HCT116 (cell line): ENCODE measurements at places on chromosomes 11 and 22. TPM values are rescaled to one million over a fixed set of nuclear protein-coding genes. Genes with fewer than 3 reads are reported as not detected.

CDC42EP1 gene
- 160 TPM for total RNA-seq

RFPL3 gene
- not detected for total RNA-seq

CARD10 gene
- 32.0 TPM for total RNA-seq

DDI1 gene
- total RNA-seq, result not detected

C11orf16 gene
- not detected for total RNA-seq

RFPL1 gene
- total RNA-seq, result not detected

BACE1-AS gene
- total RNA-seq, result 10.2 TPM

ALG9 gene
- 23.7 TPM for total RNA-seq

MYBPC3 gene
- 0.25 TPM for total RNA-seq

MRE11 gene
- total RNA-seq, result 20.6 TPM

OR6T1 gene
- not detected for total RNA-seq

QSER1 gene
- total RNA-seq, result 48.0 TPM

- peaks cover 11% of the 10 kb centered on the region; the same call in 1 of the 2 replicates for H3K4me1 ChIP-seq
- DNase-seq, result no peak
- H3K27me3 ChIP-seq, result no peaks in the 10 kb centered on the region
- no peak overlapping the region for H3K4me3 ChIP-seq
- H3K36me3 ChIP-seq, result no peaks in the 10 kb centered on the region
- H3K27ac ChIP-seq, result no peak overlapping the region
These were observed 25.0 kb downstream of the YAP1 start for GRCh38 chr11:102135256-102135655.

GRCh38 chr11:76252631-76253070 lies 46.3 kb upstream of the WNT11 start:
- H3K27me3 ChIP-seq, result no peaks in the 10 kb centered on the region
- no peak overlapping the region for H3K4me3 ChIP-seq
- DNase-seq, result no peak

DNA sequence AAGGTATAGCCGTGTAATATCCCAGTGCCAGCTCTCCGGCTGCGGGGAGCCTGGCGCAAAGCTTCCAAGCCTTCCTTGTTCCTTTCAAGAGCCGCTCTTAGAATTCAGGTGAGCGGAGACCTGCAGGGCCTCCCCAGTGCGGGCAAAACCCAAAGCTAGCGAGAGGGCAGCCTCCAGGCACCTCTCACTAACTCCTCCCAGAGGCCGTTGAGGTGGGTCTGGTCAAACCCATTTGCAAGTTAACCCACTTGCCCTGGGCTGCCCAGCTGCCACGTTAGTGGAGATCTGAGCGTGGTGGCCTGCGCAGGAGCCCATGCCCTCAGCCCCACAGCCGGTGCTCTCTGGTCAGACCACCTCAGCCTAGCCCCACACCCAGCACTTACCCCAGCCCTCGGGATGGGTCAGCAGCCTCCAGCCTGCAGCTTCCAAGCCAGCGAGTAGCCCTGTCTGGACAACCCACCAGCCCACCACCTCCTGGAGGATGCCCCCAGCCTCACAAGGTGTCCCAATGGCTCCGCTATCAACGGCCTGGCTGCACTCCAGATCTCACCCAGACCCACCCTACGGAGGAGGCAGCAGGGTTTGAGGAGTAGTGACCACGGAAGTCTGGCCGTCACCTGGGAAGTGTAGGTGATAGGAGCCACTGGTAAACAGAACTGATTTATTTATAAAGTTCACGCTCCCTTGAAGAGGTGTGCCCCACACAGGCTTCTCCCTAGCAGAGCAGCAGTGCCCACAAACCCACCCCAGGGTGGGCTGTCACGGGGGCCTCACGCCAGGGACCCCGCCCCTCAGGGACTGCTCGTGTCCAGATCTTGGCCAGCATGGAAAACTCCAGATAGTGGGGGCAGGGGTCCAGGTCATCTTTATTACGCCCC lies 2.3 kb downstream of the ASCL2 start:
- no peaks in the 10 kb centered on the region; the same call in 1 of the 2 replicates for H3K4me1 ChIP-seq
- H3K27ac ChIP-seq, result no peak overlapping the region; the same call in 1 of the 2 replicates
- no peaks in the 10 kb centered on the region for H3K27me3 ChIP-seq
- DNase-seq, result no peak

DNA sequence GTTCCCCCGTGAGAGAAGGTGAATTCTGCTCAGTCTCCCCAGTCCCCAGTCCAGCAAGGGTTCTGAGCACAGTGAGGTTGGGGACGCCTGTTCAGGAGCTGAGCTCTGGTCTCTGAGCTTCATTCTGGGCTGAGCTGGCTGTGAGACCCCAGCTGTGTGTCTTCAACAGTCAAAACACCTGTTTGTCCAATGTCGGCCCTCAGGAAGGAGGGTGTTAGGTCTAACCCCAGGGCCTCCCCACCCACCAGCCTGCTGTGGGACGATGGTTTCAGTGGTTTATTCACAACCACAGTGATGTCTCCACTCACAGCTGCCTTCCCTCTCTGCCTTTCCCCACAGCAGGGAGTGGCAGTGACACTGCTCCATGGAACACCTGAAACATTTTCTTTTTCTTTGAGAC lies 1282.9 kb downstream of the TBC1D22A start:
- H3K4me3 ChIP-seq, result no peak overlapping the region
- H3K27ac ChIP-seq, result no peak overlapping the region
- DNase-seq, result no peak
- no peaks in the 10 kb centered on the region for H3K36me3 ChIP-seq
- no peaks in the 10 kb centered on the region for H3K4me1 ChIP-seq
- H3K27me3 ChIP-seq, result 0 out of 2 replicates have a peak, but pooled peaks cover 4% of the 10 kb centered on the region

DNA sequence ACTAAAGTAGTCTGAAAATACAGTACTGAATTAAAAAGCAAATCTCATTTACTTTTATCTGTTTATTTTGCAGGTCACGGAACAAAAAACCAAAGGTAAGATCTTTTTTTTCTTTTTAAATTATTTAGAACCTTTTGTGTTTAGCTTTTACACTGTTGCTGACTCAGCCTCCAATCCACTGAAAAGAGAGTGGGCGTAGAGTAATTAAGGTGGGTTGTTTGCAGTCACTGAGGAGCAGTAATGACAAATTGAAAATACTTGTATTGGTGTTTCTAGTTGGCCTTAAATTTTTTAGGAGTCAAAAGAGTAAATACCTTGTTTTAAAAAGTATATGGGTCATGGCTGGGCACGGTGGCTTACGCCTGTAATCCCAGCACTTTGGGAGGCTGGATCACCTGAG lies 73.4 kb downstream of the TNRC6B start:
- no peak overlapping the region for H3K27ac ChIP-seq
- DNase-seq, result no peak
- no peaks in the 10 kb centered on the region for H3K27me3 ChIP-seq

- no peaks in the 10 kb centered on the region for H3K27me3 ChIP-seq
- H3K4me1 ChIP-seq, result peaks cover 25% of the 10 kb centered on the region
- peaks cover 33% of the 10 kb centered on the region for H3K36me3 ChIP-seq
- peak overlapping the region; percentile 98 for H3K27ac ChIP-seq
- DNase-seq, result no peak
These were observed 768 bp downstream of the LDHA start for GRCh38 chr11:18394928-18395734.

GRCh38 chr11:57792060-57792541 lies 30.5 kb downstream of the CTNND1 start:
- H3K27me3 ChIP-seq, result no peaks in the 10 kb centered on the region
- H3K36me3 ChIP-seq, result peaks cover 21% of the 10 kb centered on the region; the same call in 1 of the 2 replicates
- H3K4me1 ChIP-seq, result peaks cover 47% of the 10 kb centered on the region
- H3K27ac ChIP-seq, result no peak overlapping the region

GRCh38 chr22:43273902-43274484 lies 69.2 kb downstream of the SCUBE1 start:
- H3K36me3 ChIP-seq, result no peaks in the 10 kb centered on the region
- DNase-seq, result peak; percentile 47
- H3K27ac ChIP-seq, result no peak overlapping the region
- peaks cover 18% of the 10 kb centered on the region for H3K4me1 ChIP-seq
- H3K27me3 ChIP-seq, result no peaks in the 10 kb centered on the region
- no peak overlapping the region for H3K4me3 ChIP-seq

GRCh38 chr22:45064313-45065278 lies 54.8 kb upstream of the PHF21B start:
- H3K36me3 ChIP-seq, result no peaks in the 10 kb centered on the region
- no peak overlapping the region for H3K27ac ChIP-seq
- H3K4me3 ChIP-seq, result 0 out of 2 replicates have a peak overlapping the region, but pooled peaks have one; percentile 7
- no peaks in the 10 kb centered on the region for H3K27me3 ChIP-seq
- no peak for DNase-seq

DNA sequence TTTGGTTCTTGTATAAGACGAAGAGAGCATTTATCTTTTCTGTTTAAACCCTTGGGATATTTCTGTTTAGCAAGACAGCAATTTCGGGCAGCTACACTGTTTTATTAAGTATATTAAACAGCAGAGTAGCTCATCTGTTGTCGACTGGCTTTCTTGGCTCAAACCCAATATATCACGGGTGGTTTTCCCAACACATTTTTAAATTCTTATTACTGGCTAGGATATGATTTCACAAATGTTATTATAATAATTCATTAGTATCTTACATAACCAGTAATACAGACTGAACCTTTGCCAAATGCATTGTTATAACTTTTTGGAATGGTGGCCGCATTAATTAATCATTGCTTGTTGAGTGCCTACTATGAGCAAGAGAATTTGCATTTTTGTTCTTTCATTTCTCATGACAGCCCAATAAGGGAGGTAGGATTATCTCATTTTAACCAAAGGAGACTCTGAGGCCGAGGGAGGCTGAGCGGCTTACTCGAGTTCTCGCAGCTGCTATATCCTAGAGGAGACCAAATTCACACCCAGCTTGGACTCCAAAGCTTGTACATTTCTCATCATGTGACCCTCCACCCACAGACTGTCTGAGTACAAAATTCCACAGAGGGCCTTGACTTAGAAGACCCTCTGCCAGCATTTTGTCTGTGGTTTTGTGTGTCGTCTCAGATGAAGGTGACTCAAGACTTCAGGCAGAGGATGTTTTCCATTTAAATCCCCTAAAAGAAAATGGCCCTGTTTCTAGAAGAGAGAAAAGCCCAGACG lies 304.9 kb downstream of the NTM start:
- no peaks in the 10 kb centered on the region for H3K4me1 ChIP-seq
- no peak for DNase-seq
- no peak overlapping the region for H3K27ac ChIP-seq
- no peaks in the 10 kb centered on the region for H3K36me3 ChIP-seq
- no peak overlapping the region for H3K4me3 ChIP-seq

- no peak for DNase-seq
- no peaks in the 10 kb centered on the region for H3K4me1 ChIP-seq
- no peaks in the 10 kb centered on the region for H3K36me3 ChIP-seq
- peaks cover 4% of the 10 kb centered on the region; the same call in 1 of the 2 replicates for H3K27me3 ChIP-seq
- H3K27ac ChIP-seq, result no peak overlapping the region
These were observed 20.4 kb downstream of the SERPINH1 start for GRCh38 chr11:75582506-75582894.

DNA sequence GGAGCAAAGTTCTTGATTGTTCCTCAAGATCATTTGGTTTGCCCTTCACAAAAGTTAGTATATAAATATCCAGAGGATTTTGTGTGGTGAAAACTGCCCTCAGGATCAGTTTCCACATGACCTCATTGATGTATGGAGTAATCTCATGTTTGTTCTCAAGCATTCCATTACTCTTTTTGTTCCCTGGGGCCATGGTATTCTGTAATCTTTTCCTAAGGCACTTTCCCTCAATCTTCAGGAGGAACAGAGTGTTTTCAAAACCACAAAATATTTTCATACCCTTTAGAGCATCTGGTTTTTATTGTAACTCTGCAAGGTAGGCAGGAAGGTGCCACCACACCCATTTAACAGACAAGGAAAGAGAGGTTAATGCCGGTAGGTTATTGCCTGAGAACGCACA lies 99.6 kb downstream of the FAM181B start:
- H3K4me1 ChIP-seq, result no peaks in the 10 kb centered on the region
- H3K4me3 ChIP-seq, result no peak overlapping the region
- H3K36me3 ChIP-seq, result no peaks in the 10 kb centered on the region
- DNase-seq, result no peak
- no peaks in the 10 kb centered on the region; the same call in 1 of the 2 replicates for H3K27me3 ChIP-seq
- H3K27ac ChIP-seq, result no peak overlapping the region

DNA sequence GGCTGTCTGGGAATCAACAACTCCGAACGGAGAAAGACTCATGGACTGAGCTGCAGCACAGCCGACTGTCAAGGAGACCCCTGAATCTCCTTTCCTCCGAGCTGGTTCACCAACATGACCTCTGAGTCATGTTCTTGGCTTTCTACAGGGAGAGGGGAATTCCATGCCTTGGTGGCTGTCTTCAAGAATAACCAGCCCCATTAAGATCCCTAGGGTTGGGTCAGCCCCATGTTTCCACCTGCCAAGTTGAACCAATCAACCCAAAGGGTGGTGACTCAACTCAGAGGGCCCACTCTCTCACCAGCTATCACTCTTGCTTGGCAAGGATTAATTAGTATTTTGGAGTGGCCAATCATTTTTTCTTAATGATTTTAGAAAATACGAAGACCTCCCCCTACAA lies 28.3 kb upstream of the IGSF22 start:
- no peak overlapping the region for H3K27ac ChIP-seq
- no peaks in the 10 kb centered on the region for H3K36me3 ChIP-seq
- H3K4me1 ChIP-seq, result no peaks in the 10 kb centered on the region
- no peaks in the 10 kb centered on the region for H3K27me3 ChIP-seq
- DNase-seq, result no peak

DNA sequence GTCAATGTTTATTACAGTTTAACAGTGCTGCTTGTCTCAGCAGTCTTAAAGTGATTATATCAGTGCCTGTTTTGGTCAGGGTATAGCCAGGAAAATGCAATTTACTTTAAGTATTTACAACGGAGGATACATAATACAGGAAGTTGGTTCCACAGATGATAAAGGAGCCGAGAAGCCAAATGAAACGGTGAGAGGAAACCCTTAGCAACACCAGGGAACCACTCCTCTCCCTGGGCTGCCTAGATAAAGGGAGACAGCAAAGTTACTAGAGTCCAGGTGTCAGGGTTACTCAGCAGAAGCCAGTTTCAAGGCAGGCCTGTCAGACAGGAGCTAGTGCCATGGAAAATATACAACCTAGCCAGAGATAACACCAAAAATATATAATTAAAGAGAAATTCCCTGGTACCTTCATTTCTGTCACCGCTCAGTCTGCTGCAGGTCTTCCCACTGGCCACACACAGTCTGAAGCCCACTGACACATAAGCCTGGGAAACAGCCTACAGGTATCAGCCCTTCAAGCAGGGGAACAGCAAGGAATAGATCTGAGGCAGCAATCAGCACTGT lies 55.5 kb downstream of the FAM76B start:
- no peaks in the 10 kb centered on the region for H3K36me3 ChIP-seq
- DNase-seq, result no peak
- peaks cover 17% of the 10 kb centered on the region; the same call in 1 of the 2 replicates for H3K27me3 ChIP-seq
- H3K27ac ChIP-seq, result no peak overlapping the region
- no peaks in the 10 kb centered on the region for H3K4me1 ChIP-seq
- H3K4me3 ChIP-seq, result no peak overlapping the region
